Retinal pigment epithelial cell (primary cell): ENCODE measurements at places on chromosomes 12 and 14.

- no peak for DNase-seq
These were observed 107.2 kb downstream of the PDE3A start for GRCh38 chr12:20475542-20475941.

- DNase-seq = no peak
These were observed 98.3 kb upstream of the CPNE8 start for GRCh38 chr12:39003541-39004155.

- no peak for DNase-seq
These were observed 52.7 kb downstream of the BCAT1 start for GRCh38 chr12:24896171-24896570.

DNA sequence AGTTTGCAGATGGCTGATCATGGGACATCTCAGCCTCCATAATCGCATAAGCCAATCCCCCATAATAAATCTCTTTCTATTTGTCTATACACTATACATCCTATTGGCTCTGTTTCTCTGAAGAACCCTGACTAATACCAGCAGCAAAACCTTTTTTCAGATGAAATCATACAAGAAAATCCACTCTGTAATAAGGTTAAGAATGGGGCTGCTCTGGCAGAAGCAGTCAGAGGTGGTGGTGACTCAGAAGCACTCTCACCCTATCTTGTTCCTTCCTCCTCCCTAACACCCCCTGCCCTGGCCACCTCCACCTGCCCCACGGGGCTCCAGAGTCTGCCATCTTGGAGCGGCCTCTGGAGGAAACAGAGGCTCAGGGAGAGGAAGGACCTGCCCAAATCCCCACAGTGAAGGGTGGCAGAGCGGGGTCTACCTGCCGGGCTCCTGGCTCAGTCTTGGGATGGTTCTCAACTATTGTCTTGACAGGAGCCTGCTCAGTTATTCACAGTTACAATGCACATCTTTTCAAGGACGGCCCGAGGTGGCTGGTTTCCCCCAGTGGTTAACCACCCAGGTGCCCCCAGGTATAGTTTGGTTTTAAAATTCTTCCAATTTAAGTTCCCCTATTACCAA, 109.3 kb upstream of the EVL start:
- no peak for DNase-seq

- DNase-seq = no peak
These were observed 131.8 kb downstream of the TMTC3 start for GRCh38 chr12:88273875-88274274.
